ENCODE measurements at places on chromosomes 4 and X.

DNA sequence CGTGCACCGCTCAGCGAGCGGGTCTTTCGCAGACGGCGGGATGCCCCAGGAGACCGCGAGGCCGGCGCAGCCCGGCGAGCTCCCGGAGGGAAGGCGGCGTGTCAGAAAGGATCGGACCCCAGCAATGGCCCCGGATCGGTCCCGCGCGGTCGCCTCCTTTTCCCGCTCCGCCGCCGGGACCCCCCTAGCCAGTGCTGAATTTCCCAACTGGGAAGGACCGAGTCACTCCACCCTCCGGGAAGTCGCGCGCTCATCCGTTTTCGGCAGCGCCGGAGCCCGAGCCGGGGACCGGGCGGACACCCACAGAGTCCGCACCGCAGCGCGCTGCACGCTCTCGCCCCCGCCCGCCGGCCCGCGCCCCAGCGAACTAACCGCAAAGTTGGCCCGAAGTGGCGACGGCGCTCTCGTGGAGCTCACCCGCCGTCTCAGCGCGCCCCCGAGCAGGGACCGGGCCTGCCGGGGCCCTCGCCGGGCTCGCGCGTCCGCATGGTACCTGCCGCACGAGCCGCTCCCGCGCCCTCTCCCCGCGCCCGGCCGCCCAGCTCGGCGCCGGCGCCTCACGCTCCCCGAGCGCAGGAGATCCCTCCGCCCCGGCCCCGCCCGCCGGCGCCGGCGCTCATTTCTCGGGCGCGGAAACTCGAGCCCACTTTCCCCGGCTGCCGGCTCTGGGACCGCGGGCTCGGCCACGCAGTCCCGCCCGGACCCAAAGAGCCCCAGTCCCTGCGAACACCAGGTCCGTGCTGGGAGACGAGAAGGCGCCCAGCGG lies at the start of gene FAT1:
Gene FAT1, minus strand, starts transcription at position 565 of the 766 bp plus-strand sequence. CDS start 14,029 bp downstream, outside the sequence.
- DNase-seq: peak; percentile 75

GRCh38 chrX:11665168-11666111 lies at the start of gene ARHGAP6:
Gene ARHGAP6, minus strand, starts transcription at chrX:11665920. Its CDS starts 1,092 bp downstream, at chrX:11664828.
- DNase-seq: peak; percentile 25

DNA sequence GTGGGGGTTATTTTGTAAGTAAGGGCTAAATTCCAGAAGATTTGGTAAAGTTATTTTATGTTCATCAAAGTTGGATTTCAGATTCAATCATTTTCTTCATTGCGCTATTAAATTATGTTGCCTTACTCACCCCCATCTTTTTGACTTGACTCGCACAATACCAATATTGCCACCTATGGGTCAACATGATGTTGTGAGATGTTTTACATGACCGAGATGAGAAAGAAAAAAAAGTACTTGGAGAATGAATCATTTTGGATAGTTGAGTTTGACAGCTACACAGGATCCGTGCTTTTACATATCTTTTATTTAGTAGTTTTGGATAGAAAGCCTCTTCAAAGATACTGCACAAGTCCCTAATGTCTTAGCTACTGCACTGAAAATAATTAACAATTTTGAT lies 224.2 kb upstream of the EMCN start:
- DNase-seq: no peak

DNA sequence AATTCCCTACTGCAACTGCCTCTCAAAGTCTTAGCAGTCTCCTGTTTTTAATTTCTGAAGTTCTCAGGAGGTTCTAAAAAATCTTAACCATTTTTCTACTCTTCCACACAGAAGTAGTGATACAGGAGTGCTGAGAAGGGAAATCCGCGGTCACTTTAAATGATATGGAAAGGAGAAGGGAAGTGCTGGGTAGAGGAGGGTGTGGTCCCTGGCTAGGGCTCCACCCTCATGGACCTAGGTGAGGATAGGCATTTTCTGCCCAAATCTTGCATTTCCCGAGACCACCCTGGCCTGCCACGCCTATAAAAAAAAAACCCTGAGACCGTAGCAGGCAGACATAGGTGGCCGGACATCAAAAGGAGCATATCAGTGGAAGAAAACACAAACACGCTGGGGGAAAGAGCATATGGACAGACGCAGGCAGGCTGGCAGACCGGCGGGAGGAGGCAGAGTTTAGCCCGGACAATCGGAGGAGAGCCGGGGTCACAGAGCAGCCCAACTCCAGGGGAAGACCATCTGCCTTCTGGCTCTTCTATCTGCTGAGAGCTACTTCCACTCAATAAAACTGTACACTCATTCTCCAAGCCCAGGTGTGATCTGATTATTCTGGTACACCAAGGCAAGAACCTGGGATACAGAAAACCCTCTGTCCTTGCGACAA lies 85.7 kb downstream of the POU3F4 start:
- no peak for DNase-seq

GRCh38 chrX:153520287-153520917 lies 3.0 kb downstream of the ATP2B3 start:
- DNase-seq: no peak

- no peak for DNase-seq
Observed at GRCh38 chr4:68589790-68590189, 13.7 kb upstream of the UGT2B17 start.

DNA sequence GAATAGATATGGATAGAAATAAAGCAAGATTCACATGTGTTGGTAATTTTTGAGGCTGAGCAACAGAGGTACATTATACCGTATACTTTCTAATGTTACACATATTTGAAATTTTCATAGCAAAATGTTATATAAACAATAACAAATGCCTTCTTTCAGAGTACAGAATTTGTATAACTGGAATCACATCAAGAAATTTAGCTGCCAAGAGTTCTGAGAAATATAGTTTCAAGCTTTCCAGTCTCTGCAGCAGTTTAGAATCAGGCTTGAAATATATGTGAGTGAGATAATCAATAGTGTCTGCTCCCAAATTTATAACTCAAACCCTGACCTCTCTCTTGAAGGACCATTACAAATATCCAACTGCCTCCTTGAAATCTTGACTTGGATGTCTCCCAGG lies 23.8 kb downstream of the FAM184B start:
- no peak for DNase-seq

DNA sequence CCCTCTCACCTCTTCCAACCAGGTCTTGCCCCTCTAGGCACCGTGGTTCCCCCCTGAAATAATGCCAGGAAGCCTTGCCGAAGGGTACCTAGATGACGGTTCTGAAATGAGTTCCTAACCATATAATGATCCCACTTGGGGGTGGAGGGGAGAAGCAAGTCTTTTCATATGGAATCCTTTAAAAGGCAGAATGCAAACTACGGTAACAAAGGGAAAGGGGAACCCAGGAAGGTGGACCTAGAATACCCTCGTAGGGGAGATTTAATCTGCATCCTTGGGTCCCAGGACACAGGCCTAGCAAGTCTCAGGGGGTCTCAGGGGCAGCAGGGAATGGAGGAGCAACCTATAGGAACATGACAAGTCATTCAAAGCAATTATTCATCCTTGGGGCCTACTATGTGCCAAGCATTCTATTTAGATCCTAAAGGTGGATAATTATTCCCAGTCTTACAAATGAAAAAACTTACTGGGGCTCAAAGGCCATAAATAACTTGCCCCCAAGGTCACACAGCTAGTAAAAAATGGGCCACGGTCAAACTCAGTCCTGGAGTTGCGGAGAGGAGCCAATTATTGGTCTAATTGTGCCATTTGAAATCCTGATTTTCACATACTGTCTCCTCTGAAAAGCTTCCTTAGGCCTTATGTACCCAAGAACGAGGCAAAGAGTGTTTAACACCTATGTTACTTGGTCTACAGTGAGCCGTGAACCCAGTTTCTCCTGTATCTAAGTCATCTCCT lies 8.8 kb downstream of the BCOR start:
- DNase-seq: no peak

DNA sequence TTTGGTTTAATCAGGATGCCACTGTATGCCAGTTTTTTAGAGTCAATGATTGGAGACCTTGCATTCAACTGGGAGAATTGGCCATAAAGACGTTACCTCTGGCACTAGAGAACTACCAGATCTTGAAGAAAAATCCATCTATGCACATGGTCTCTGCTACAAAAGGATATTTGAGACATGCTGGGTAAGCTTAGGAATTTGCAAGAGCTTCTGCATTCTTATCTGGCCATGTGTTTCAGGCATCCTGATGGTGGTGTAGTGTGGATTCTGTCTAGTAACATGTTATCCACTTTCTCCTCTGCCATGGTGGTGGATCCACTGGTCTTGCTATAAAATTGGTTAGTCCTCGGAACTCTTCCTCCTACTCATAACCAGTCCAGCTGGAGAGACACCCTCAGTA lies 185.3 kb upstream of the WDFY3 start:
- DNase-seq: no peak

DNA sequence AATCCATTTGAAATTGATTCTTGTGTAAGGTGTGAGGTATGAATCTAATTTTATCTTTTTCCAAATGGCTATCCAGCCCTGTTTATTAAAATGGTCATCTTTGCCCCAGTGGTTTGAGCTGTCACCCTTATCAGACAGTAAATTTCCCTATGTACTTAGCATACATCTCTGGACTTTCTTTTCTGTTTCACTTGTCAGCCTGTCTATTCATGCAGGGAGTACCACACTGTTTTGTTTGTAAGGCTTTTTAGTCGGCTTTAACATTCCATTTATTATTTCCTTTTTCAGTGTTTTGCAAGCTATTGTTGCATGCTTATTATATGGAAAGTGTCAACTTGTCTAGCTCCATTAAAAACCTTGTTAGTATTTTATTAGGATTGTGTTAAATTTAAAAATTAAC lies 155.8 kb downstream of the STAG2 start:
- no peak for DNase-seq

- no peak for DNase-seq
Observed at GRCh38 chr4:4761128-4761982, 98.1 kb upstream of the MSX1 start.

DNA sequence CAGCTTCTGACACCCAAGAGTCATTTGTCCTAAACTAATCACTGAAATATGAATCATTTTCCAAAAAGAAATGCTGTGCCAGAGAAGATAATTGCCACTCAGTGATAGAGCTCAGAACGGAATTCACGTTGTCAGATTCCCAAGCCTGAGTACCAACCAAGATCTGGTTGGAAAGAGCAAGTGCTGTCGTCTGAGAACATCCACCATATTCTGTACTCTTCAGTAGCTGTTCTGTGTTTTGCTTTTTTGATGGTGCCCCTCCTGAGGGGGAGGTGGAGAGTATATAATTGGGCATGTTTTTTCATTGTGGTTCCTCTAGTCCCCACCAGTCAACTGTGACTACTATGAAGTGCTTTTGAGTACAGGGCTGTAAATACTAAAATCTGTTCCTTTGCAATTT lies 13.2 kb downstream of the RUFY3 start:
- no peak for DNase-seq

GRCh38 chr4:138910914-138911336 lies 104.7 kb upstream of the NOCT start:
- DNase-seq: peak; percentile 93

- DNase-seq: no peak
Observed at GRCh38 chr4:145829629-145830395, 108.8 kb downstream of the ZNF827 start.

DNA sequence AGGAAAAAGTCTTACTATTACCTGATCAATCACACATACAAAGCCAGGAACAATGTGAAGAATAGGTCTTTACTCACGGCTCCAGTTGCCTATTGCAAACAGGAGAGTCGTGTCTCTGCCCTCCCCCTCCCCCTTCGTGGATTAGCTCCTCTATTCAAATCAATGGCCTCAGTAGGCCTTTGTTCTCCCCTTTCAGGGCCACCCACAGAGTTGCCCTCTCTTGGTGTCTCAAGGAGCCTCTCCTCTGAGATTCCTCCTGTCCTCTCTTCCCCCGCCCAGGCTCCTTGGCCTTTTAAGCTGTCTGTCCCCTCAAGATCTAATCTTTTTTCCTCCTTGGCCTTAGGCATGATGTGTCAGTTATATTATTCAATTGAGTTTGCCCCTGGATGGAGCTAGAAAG lies 107.2 kb upstream of the NALF2 start:
- no peak for DNase-seq

Data from NCI-H345 (cell line).